T follicular helper cell (primary cell): ENCODE measurements at places on chromosomes 2 and 18.

DNA sequence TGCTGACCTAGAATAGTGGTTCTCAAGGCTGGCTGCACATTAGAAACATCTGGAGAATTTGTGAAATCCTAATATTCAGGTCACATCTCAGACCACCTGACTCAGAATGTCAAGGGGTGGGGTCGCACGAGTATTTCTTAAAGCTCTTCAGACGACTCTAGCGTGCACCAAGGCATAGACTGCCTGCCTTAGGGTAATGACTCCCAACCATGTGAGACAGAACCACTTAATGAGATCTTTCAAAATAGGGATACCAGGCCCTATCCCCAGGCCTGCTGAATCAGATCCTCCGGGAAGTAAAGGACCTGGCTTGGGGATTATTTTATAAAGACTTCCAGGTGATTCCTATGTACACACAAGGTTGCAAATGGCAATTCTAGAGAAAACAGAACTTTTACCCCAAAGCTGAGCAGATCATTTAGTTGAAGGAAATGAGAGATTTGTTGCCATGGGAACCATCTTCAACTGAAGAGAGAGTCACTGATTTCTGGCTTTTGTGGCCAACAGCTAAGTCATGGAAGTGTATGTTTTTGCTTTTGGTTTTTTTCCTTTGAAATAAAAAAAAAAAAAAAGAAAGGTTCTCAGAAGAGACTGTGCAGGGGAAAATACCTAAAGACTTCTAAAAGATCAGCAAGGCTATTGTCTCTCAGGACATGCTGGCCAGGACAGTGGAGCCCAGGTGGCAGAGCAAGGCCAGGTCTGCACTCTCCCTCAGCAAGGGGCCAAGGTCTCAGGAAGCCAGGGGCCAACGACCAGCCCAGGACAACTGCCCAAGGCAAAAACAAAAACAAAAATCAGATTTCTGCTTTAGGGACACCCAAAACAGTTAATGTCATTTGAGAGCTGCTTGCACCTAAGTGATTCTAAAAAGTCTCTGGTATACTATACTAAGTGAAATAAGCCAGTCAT is 15.3 kb upstream of the LOXHD1 start:
- DNase-seq, result no peak

- DNase-seq, result no peak
These were observed 186.5 kb upstream of the KLHL29 start for GRCh38 chr2:23198316-23199114.

DNA sequence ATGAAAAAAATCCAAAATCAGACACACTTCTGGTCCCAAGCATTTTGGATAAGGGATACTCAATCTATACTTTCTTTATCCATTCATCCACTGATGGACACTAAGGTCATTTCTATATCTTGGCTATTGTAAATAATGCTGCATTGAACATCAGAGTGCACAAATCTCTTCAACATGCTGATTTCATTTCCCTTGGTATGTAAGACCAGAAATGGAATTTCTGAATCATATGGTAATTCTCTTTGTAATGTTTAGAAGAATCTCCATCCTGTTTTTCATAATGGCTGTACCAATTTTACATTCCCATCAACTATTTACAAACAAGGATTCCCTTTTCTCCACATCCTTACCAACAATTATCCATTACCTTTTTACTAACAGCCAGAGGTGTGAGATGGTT is 33.7 kb upstream of the MCM6 start:
- DNase-seq, result no peak

DNA sequence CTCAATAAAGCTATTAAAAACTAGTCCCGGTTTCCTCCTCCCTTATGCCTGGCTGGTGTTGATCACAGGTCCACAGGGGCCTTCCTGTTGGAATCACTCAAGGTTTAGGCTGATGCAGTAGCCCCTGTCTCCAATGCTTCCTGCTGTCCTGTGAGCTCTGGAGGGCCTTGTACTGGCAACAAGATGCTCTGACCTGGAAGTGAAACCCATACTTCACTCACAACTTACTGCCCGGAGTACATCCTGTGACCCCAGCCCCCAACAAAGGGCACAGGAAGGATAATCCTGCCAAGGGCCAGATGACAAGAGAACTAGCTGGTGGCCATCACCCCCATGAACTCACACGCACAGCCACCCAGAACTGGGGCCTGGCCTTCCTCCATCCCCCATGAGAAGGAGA is 50.3 kb downstream of the ZBTB7C start:
- no peak for DNase-seq
